ENCODE measurements at places on chromosomes 1 and 21. TPM values are rescaled to one million over a fixed set of nuclear protein-coding genes. Genes with fewer than 3 reads are reported as not detected.

- DNase-seq: no peak
Measured at GRCh38 chr1:180536821-180537372, 21.9 kb upstream of the OVAAL start.

GRCh38 chr1:63831409-63831808, 57.6 kb downstream of the ROR1 start:
- DNase-seq: no peak

- peak; percentile 83 for DNase-seq
Measured at GRCh38 chr1:183234660-183235476, 48.8 kb downstream of the LAMC2 start.

GRCh38 chr1:69492286-69492685, 75.4 kb upstream of the LRRC7 start:
- no peak for DNase-seq

GRCh38 chr1:171998711-171999110, 157.4 kb downstream of the DNM3 start:
- DNase-seq: no peak

GRCh38 chr1:162072740-162073139, 3.2 kb downstream of the NOS1AP start:
- DNase-seq: no peak

Gene NRDC
- 129 TPM for total RNA-seq

- DNase-seq: no peak
Measured at GRCh38 chr1:41702771-41703170, 216.0 kb downstream of the HIVEP3 start.

DNA sequence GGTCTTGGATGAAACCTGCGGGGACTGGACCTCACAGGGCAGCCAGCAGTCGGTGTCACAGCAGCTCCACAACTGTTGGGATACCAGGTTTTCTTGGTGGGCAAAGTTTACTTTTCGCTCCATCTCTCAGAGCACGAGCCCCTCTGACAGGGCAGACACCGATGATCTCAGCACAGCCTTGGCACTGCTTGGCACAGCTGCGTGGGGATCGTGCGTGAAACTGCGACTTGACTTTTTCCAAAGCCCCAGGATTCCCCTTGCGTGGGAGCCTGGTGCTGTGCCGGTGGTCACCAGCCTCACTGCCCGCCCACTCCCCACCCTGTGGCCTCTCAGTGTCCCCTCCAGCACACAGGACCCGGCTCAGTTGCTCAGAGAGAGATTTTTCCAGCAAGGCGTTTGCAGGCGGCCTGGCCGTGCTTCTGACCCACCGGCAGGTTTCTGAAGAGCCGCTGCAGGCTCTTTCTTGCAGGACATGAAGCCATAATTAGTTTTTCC, 57.3 kb downstream of the SIK1 start:
- no peak for DNase-seq

- no peak for DNase-seq
Measured at GRCh38 chr1:201626629-201627275, 87.8 kb downstream of the NAV1 start.

Gene RSRP1
- total RNA-seq: 99.5 TPM

- DNase-seq: no peak
Measured at GRCh38 chr1:220922951-220923350, 43.7 kb downstream of the HLX start.

Gene ZP4
- total RNA-seq: not detected

GRCh38 chr1:56532350-56532683, 47.0 kb downstream of the PLPP3 start:
- no peak for DNase-seq

- no peak for DNase-seq
Measured at GRCh38 chr1:219689774-219690173, 76.9 kb upstream of the ZC3H11B start.

Gene RHEX
- 27.1 TPM for total RNA-seq

- DNase-seq: no peak
Measured at GRCh38 chr1:2610036-2610959, 22.5 kb downstream of the MMEL1 start.

Gene S100A7A
- not detected for total RNA-seq

- DNase-seq: no peak
Measured at GRCh38 chr1:199956005-199956404, 71.5 kb upstream of the NR5A2 start.

- no peak for DNase-seq
Measured at GRCh38 chr1:164596172-164596571, 37.2 kb downstream of the PBX1 start.

DNA sequence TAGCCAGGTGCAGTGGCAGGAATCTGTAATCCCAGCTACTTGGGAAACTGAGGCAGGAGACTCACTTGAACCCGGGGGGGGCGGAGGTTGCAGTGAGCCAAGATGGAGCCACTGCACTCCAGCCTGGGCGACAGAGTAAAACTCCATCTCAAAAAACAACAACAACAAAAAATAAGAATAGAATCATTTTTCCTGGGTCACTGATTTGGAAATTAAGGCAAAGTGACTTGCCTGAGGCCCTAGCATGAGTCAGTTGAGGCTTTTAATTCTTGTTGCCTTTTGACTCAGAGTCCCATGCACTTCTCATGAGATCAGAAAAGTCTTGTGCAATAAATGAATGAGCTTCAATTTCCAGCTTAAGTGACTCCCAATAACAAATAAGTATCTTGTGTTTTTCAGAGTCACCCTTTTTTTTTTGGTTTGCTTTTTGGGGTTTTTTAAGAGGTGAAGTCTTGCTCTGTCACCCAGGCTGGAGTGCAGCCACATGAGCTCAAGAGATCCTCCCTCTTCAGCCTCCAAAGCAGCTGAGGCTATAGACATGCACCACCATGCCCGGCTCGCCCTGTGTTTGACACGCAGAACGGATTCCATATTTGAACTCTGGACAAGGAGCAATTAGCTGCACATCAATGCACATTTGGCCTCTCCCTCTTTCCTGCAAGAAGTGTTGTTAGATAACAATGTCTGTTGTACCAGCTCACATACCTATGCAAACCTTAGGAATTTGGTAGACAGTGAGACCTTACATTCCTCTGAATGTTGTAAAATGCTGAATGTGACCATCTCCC, 3.4 kb upstream of the PLEKHM2 start:
- no peak for DNase-seq

GRCh38 chr1:243493156-243494129, 237.6 kb downstream of the SDCCAG8 start:
- peak; percentile 29 for DNase-seq

DNA sequence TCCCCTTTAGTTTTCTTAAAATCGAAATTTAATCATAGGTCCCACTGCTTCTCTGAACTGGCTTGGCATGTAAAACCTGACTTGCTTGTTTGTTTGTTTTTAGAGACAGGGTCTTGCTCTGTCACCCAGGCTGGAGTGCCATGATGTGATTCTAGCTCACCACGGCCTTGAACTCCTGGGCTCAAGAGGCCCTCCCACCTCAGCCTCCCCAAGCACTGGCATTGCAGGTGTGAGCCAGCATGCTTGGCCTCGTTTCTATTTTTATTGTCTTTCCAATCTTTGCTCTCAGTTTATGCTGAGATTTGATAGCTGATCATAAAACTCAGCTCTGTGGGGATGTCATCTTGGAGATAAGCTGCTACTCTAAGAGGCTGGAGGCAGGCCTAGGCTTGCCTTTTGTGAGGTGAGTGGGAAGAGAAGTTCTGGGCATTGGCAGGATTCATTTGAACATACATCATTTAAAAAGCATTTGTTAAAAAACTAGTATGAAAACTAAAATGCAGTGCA, 51.5 kb upstream of the GCLM start:
- peak; percentile 48 for DNase-seq

All from ureter (tissue), 1 donor.